ENCODE measurements at places on chromosomes 6 and 20.

- DNase-seq, result no peak
Measured at GRCh38 chr6:157592541-157592940, 211.6 kb downstream of the ZDHHC14 start.

DNA sequence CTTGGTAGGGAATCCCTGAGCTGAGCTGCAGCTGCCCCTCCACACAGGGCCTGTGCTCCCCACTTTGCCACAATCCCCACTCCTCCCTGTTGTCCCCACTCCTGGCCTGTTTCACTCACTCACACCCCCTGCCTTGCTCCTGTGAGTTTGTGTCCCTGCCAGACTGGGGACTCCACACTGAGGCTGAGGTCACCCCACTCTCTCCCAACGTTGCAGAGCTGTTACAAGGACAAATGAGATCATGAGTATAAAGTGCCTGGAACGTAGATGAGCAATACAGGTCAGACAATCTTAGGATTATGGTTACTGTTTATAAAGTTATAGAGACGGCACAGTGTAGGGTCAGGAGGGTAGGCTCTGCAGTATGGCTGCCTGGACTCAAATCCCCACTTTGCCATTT is 426.0 kb upstream of the SULF2 start:
- DNase-seq, result no peak

- peak; percentile 58 for DNase-seq
Measured at GRCh38 chr20:41173161-41173721, 35.9 kb downstream of the PLCG1 start.

- no peak for DNase-seq
Measured at GRCh38 chr6:99092461-99092860, 144.7 kb upstream of the FBXL4 start.

- no peak for DNase-seq
Measured at GRCh38 chr6:61887423-61887822, 398.6 kb downstream of the KHDRBS2 start.

GRCh38 chr6:166952567-166953486 is 3.5 kb downstream of the RNASET2 start:
- no peak for DNase-seq

GRCh38 chr20:11429889-11430519 is 487.7 kb upstream of the BTBD3 start:
- no peak for DNase-seq

DNA sequence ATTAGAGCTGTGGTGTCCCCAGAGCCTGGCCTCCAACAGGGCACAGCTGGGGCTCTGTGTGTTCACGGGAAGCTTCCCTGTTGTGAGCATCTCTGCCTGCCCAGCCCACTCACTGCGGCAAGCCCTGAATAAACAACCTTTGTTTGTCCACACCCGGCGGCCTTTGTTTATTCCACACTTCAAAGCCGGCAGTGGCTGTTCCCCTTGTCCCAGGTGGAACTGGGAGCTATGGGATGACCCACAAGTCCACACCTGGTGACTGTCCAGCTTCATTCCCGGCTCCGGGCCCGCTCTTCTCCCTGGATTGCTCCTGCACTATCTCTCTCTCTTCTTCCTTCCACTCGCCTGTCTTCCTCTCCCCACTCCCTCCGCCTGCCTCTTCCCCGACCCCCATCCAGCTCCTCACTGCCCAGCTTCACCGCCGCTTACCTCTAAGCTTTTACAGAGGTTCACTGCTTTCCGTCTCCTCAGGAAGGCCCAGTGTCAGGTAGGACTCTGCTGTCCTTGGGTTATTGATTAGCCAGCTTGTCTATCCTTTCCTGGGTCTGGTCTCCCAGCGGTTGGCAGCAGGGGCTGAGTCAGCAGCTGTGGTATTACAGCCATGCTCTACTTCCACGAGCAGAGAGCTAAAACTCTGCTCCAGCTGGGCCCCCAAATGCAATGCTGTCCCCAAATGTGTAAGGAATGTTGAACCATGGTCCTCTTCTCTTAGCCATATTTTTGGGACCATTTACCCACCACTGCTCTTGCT is 17.8 kb downstream of the DACT2 start:
- DNase-seq, result peak; percentile 66

- no peak for DNase-seq
Measured at GRCh38 chr20:60085551-60086132, 127.4 kb downstream of the CDH26 start.

GRCh38 chr6:3531481-3531880 is 74.6 kb upstream of the SLC22A23 start:
- no peak for DNase-seq

GRCh38 chr20:49909499-49910339 is 5.6 kb downstream of the SPATA2 start:
- no peak for DNase-seq

DNA sequence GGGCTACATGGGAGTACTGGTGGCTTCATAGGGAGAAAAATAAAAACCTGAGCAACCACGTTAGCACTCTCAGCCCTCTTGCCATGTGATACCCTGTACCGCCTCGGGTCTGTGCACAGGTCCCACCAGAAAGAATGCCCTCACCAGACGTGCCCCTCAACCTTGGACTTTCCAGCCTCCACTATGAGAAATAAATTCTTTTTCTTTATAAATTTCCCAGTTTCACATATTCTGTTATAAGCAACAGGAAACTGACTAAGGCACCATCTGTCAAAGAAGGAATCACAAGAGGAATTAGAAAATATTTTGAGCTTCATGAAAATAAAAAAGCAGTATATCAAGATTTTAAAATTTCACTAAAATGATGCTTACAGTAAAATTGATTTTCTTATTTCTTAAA is 168.4 kb upstream of the BMP5 start:
- no peak for DNase-seq

- DNase-seq, result no peak
Measured at GRCh38 chr6:156098839-156099238, 643.2 kb upstream of the NOX3 start.

DNA sequence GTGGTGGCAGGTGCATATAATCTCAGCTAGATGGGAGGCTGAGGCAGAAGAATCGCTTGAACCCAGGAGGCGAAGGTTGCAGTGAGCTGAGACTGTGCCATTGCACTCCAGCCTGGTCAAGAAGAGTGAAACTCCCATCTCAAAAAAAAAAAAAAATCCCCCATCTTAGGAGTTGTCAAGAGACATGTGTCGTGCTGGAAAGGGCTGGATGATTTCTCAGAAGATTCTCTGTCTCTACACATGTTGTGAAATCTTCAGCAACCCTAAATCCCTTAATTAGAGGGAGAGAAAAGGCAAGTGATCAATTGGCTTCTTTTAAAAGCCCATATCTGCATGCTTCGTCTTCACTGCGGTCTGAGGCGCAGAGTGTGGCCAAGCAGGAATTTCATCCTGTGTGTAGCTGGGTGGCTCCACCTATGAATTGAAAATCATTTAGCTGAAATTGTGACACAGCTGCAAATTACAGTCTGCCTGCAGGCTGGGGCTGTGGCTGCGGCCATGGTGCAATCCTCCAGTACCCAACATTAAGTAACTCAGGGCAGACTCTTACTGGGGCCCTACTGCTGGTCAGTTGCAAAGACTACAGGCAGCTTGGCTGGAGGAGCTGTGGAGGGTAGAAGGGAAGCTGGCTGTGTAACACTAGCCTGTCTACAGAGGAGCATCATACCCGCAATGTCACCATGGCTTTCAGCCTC is 3.2 kb upstream of the TGM3 start:
- no peak for DNase-seq

GRCh38 chr20:53077373-53078205 is 105.4 kb downstream of the TSHZ2 start:
- no peak for DNase-seq

- DNase-seq, result peak; percentile 34
Measured at GRCh38 chr20:16111172-16111832, 461.9 kb downstream of the KIF16B start.

DNA sequence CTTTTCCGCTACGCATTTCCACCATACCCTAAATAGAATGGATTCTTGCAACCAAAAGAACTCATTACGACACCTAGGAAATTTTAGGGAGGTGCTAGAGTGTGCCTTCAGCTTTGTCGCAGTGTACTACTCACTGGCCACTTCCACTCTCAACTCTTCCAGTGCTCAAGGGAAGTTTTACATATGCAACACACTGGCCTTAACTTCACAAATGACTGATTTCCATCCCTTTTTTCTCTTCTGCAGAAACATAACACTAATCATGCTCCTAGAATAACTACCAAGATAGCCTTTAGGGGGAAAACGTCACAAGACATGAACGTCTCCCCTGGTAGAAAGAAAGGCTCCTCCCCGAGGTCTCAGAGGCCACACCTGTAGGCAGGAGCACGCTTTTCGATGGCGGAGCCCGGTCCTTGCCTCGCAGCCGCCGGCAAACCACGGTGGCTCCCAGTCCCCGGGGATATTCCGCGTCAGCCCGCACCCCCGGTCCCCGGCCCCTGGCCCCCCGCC is 584 bp downstream of the LYRM4 start:
- DNase-seq, result peak; percentile 50

DNA sequence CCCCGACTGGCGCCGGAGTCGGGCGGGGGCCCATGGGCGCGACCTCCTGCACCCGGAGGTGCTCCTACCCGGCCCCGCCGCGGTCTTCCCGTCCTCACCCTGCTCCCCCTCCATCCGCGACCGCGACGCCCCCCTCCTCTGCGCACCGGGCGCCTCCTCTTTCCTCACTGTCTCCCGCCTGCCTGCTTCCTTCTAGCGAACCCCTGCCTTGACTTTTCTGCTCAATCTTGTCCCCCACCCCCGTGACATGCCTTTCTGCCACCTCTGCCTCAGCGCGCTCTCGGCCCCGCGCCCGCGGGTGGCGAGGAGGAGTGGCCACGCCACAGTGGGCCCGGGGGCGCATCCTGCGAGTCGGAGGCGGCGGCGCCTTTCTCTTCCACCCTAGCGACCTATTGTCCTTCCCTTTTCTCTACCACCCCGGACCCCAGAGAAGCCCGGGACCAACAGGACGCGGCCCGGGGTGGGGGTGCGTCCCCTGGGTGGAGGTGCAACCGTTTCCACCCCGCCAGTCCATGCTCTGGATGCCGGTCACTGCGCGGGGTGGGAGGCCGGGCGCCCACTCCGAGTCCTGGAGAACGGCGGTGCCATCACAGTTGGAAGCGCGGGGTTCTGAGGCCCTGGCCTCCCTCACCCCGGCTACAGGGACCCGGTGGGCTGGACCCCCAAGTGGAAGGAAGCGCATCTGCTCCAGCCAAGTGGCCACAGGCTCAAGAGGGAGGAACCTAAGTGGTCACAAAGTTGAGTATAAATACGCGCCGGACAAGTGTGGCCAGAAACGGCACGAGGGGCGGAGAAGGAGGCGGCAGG is 2.0 kb downstream of the PDE10A start:
- no peak for DNase-seq

DNA sequence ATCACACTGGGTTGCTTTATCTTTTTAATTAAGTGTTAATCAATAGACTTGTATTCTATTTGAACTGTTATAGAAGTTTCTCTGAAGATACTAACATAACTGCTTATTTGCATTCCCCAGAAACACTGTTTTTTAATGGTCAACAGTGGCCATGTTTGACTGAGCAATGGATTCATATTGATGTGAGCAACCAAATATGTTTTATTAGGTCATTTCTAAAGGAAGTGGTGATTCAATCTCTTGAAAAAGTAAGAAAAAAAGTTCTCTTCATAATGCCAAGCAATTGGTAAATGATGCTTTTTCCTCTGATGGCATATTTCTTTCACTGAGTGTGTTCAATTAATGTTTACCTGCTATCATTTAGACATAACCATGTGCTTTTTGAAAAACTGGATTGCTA is 593.0 kb upstream of the CITED2 start:
- DNase-seq, result no peak

DNA sequence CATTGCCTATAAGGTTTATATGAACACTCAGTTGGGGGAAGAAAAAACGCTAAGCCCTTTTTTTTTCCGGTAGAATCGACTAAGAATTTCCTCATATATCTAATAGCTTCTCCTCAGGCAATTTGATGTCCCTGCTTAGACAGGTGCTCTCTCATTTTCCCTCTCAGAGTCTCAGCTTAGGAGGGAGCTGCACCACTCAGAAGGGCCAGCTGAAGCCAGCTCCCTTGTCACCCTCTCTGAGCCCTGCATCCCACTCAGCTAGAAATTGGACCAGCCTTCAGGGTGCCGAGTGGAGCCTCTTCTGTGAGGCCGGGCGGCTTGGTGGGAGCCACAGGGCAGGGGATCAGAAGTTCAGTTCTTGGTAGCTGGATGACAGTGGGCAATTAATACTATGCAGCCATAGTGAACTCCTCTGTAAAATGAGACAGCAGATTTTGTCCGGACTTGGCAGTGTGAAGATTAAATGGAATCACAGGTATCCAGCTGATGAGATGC is 368.5 kb downstream of the MAFB start:
- DNase-seq, result no peak

DNA sequence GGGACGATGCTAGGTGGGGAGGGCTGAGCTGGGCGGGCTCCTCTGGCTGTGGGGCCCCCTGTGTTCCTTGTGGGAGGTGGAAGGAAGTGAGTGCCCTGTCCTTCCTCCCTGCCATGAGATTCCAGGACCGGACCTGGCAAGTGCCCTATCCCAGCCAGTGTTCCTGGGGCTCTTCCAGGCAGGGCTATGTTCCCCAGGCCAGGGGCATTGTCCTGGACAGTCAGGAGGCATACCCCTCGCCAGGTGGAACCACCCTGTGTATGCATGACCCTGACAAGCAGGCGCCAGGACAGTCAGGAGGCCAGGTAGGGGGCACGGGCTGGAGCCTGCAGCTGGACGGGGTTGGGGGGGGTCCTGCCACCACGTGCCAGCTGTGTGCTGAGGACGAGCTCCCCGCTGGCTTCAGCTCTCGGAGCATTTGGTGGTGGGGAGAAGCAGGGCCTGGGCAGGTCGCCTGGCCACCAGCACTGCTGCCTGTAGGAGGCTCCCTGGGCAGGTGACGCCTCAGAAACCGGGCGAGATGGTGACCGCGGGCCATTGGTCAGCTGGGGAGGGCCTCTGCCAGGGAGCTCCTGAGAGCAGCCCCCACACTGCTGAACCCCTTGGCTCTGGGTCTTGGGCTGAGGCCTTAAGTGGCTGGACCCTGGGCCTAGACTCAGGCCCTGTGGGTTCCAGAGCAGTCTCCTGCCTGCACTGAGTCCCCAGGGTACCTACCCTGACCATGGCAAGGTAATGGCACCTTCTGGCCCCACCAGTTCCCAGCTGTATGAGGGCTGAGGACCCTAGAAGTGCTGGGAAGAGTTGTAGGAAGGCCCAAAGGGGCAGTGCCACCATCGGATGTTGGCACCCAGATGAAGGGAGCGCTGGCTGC is 694 bp downstream of the SLC17A9 start:
- DNase-seq, result no peak

GRCh38 chr6:44271914-44272313 is 1.7 kb downstream of the TMEM151B start:
- DNase-seq, result no peak

GRCh38 chr6:6676910-6677441 is 88.5 kb downstream of the LY86 start:
- DNase-seq, result peak; percentile 47

- DNase-seq, result no peak
Measured at GRCh38 chr6:158249340-158249836, 62.9 kb upstream of the TULP4 start.

DNA sequence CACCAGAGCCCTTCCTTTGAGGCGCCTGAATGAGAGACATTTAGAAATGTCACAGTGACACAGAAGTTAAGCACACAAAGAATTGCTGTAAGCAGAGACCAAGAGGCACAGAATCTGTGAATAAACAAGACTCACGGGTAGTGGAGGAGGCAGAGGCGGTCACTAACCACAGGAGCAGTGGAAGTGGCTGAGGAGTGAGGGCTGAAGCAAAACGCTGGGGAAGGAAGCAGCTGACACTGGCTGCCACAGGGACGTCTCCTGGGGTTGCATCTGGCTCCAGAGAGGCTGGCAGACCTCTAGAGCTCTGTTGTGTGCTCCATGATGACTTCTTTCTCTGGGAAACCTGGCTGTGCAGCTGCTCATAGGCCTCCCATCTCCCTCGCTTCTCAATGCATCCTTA is 65.0 kb upstream of the SLC2A12 start:
- DNase-seq, result no peak

Data from NCI-H510A treated with DMSO at 0.1 percent for 48 hours (cell line).